NB4 (cell line): ENCODE measurements at places on chromosomes 1 and 21.

DNA sequence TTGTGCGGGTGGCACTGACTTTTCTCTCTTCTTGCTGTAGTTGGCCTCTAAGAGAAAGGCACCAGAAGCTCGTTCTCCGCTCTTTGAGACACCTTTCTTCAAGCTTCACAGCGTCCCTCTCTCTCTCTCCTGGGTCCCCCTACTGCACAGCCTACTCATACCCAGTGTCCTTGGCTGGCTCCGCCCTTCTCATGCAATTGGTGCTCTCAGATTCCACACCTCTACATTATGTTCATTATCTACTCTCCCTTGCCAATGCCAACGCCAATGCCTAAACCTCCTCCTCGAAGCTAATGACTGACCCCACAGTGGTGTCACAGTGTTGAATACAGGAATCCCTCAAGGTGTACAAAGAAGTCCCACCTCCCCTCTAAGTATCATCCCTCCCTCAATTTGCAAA is 4.8 kb upstream of the DNAJC28 start:
- DNase-seq = no peak

DNA sequence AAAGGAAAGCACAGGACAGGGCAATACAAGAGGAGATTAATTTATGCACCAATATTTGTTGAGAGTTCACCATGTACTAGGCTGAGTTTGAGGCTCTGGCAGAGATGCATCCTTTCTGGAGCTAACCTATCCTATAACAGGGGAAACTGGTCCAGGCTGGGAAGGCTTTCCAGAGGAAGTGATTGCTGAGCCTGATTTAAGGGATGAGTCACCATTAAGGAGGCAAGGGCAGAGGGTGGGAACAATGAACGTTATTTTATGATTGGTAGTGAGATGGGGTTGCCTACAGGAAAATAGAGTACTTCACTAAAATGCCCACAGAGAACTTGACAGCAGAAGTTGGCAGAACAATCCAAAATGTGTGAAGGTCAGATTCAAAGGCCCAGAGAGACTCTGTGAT is 141.4 kb downstream of the PLPP3 start:
- DNase-seq = no peak

- DNase-seq = no peak
Measured at GRCh38 chr1:32681509-32681908, 21.1 kb downstream of the SYNC start.

DNA sequence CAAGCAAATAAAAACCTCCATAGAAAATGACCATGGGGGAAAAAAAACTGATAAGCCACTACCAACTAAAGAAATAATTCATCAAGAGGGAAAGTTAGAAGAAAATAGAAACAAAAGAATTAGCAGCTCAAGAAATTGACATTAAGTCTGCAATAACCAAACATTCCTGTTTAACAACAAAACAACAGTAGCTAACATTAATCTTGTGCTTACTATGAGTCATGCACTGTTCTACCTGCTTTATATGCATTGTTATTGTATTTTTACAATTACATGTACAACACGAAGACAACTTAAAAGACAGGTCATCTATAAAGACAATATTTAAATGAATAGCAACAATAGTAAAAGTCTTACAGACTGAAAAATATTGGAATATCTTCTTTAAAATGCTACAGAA is 34.4 kb upstream of the LRRC7 start:
- DNase-seq = no peak

DNA sequence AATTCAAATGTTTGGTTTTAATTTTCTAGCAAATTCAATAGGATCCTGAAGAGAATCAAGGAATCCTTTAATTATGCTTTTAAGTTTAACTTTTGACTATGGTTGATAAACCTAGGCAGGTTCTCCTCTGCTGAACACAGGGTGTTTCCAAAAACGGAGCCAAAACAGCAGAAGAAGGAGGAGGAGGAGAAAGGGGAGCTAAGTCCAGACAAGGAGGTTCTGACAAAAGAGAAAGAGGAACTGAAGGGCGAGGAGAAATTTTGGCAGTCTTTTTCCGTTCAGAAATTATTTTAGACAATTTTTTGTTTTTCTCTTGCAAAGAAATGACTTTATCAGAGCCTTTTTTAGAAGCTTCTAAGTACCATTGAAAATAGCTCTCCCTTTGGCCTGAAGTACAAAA is 33.2 kb upstream of the FNBP1L start:
- no peak for DNase-seq

DNA sequence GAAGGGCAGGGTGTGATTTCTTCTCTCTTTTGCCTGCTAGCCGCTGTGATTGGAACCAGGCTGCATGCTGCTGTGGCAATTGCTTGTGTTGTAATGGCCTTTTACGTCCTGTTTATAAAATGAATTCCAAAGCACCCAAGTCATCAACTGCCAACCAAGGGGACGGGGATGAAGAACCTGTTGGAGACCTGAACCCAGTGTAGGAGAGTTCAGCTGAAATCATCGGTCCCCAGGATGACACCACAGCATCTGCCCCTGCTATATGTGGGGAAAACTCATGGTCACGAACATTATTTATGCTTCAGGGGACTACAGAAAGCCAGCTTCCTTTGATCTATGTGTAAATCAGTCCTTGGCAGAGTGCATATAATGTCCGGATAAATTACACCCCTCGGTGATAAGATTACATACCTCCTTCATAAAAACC is 3.8 kb downstream of the TMEM167B start:
- no peak for DNase-seq

- DNase-seq = no peak
Measured at GRCh38 chr1:192603218-192603787, 27.7 kb downstream of the RGS1 start.

DNA sequence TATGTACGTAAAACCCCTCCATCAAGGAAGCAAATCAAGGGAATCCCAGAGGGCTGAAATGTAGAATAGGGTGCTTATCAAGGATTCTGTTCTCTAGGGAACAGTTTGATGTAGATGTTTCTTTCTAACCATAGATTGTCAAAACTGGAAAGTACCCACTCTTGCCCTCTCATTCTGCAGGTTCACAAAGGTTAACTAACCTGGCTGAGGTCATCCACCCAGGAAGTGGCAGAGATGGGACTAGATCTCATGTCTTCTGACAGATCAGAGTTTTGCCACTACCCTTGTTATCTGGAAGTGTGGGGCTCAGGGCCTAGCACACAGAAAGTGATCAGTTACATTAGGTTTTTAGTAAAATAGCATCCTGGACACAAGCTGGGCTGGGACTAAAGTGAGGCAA is 47.4 kb downstream of the GFI1 start:
- no peak for DNase-seq

DNA sequence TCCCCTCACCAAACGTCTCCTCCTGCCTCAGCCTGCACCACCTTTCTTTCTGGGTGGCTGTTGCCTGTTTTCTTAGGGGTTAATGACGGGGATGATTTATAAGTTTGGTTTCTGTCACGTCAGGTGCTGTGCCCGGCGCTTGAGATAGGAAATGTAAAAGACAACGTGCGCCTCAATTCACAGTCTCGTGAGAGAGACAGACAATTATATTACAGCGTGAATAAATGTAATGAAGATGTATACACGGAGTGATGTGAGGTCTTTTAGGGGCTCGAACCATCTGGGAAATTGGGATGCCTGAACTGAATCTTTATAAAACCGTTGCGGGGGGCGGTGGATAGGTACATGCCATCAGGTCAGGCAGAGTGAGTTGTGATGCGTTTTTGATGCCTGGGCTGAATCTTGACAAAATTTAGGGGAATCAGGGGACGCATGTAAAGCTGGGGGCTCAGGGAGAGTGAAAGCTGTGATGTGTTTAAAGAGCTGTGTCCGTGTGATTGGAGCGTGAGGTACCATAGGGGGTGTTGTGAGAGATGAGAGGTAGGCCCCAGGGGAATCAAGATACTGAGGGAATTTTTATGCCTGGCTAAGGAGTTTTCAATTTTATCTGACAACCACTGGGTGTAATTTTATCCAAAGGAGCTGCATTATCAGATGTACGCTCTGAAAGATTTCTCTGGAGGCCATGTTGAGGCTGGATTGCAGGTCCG is 831 bp downstream of the TIPRL start:
- peak; percentile 20 for DNase-seq

DNA sequence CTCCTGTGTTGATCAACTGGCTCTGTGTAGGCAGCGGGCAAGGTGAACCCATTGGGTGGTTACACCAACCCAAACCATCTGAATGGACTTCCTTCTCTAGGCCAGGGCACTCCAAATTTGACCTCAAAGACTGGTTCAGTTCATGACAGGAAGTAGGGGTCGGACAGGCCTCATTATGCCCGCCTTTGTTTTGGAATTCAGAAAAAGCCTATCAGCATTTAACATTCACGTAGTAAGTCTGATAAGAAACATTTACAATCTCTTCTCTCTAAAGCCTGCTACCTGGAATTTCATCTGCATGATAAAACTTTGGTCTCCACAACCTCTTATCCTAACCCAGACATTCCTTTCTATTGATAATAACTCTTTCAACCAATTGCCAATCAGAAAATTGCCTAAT is 97.1 kb upstream of the ETV3 start:
- DNase-seq = no peak

DNA sequence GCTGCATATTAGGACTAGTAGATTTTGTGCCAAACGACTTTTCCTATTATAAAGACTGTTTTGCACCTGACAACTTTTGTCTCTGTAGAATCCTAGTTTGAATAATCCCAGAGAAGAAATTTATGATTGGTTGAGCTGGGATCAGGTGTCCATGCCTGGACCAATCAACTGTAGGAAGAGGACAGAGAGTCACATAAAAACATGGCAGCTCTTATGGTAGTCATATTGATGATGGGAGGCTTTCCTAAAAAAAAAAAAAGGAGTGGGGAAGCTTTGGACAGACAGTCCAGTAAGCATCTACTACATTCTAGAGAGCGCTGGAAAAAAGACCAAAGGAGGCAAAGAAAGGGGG is 30.7 kb upstream of the IGSF3 start:
- DNase-seq = no peak

- DNase-seq = no peak
Measured at GRCh38 chr1:94980582-94981574, 54.0 kb upstream of the CNN3 start.

DNA sequence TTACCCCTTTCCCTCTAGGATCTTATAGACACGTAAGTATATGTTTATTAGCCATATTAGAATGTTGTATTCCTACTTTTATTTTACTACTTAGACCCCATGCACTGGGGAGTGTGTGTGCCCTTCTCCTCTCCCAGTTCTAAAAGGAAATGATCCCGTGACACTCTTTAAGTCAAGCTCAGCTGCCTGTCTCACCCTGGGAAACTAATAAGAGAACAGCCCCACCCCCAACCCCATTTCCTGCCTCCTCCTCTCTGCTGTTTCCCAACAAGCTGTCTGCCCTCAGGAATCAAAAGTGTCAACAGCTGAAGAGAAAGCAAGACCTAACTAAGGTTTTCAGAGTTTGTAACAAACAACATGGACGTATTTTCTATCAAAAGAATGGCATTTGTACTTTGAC is 92.6 kb upstream of the VAV3 start:
- DNase-seq = peak; percentile 62

GRCh38 chr1:66320231-66320630 is 213.7 kb upstream of the SGIP1 start:
- DNase-seq = no peak

DNA sequence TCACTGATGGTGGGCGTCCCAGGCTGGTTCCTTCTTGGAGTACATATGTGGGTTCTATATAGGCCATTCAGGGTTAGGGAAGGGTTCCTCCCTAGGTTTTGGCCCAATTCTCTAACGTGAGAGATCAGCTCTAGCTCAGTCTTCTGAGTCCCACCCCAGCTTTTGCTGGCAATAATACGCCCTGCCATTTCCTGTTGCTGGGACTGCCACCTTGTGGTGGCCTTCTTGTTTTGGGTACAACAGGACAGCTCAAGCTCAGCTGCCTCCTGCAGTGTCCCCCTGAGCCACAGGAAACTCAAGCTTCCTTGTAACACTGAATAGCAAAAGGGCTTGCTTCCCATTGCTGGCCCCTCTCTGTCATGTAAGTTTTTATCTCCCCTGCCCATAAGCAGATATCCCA is 77.8 kb downstream of the BACH1 start:
- peak; percentile 72 for DNase-seq

DNA sequence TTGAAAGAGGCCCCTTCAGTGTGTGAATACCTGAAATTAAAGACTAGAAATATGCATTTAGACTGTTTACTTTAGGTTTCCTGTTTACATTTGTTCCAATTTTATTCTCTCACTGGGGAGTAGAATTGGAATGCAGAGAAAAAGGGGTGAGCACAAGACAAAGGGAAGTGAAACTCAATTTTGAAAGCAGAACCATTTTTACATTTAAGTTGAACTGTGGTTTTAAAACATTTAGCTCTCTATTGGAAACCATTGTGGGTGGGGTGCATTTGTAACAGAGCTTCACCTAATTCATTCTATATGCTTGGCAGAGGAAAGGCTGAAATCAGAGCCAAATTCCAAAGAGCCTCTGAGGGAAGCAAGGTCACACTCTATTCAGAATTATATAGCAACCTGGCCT is 235.3 kb upstream of the C1orf105 start:
- peak; percentile 20 for DNase-seq

GRCh38 chr1:164618202-164618564 is 59.2 kb downstream of the PBX1 start:
- DNase-seq = no peak

DNA sequence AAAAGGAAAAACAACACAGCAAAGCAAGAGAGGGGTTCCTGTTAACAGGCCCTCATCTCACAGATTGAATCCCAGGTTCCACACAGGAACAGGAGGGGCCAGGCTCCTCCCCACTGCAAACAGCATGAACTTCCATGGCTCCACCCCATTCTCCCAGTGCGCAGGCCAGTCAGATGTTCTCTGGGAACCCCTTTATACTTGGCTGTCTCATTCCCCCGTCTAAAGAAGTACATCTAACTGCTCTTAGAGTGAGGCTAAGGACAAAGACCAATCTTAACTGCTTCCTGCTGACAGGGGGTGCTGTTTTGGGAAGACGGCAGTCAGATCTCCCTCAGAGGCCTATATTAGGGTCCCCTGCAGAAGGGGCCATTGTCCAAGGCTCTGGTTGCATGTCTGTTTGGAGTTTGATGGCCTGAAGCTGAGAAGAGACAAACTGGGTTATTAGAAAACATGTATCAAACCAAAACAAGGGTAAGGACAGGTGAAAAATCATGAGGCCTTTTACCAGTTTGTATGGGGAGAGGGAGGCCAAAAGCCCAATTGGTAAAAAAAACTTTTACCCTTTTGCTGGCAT is 10.5 kb upstream of the NASP start:
- no peak for DNase-seq

- peak; percentile 87 for DNase-seq
Measured at GRCh38 chr1:38005195-38006007, at the start of gene FHL3. Gene FHL3, minus strand, starts transcription at chr1:38005514. Its CDS starts 6,102 bp downstream, at chr1:37999412.

- no peak for DNase-seq
Measured at GRCh38 chr1:157307491-157307890, 169.3 kb upstream of the ETV3 start.

DNA sequence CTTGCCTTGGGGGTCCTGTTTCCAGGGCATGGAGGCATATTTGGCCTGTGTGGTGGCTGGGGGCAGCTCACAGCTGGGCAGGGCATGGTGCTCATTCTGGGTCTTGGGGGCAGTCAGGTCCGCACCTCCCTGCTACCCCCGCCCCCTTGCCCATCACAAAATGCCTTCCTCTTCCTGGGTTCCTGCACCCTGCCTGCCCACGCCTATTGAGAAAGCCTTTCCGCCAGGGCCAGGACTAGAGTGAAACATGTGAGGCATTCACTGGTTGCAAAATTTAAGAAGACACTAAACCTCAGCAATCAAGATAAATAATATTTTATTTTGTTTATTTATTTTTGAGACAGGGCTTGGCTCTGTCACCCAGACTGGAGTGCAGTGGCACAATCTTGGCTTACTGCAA is 19.7 kb downstream of the PTAFR start:
- peak; percentile 89 for DNase-seq
